Iris pigment epithelial cell (primary cell): ENCODE measurements at places on chromosomes 4 and X.

DNA sequence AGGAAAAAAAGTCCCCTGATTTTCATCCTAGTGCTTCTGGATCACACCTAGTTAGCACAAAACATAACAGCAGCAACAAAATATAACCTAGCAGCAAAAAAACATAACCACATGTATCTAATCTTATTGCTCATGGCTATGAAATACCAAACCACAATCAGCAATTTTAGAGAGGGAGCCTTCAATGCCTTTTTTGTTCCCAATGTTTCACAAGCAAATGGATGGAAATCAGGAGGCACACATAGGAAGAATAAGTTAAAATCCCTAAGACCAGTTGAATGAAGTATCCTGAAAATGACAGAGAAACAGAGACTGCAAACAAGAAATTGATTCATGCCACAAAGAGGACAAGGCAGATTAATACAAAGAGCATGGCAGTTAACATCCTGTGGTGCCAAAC, 361.6 kb downstream of the GPM6A start:
- DNase-seq = no peak

DNA sequence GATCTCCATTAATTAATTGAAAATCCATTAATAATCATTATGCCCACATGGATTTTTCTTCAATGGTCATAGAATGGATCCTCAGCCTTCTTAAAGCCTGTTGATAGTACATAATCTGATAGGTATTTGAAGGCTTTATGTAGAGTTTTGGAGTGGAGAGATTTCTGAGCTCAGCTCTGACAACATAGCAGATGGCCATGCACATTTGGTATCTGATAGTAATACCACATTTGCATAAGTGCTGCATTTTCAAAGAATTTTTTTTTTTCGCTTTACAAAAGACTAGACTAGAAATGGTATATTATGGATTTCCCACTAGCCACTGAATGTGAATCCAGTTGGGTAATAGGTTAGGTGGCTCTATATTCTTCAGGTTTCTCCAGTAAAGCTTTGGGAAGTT, 440.6 kb downstream of the FGF13 start:
- DNase-seq = no peak

DNA sequence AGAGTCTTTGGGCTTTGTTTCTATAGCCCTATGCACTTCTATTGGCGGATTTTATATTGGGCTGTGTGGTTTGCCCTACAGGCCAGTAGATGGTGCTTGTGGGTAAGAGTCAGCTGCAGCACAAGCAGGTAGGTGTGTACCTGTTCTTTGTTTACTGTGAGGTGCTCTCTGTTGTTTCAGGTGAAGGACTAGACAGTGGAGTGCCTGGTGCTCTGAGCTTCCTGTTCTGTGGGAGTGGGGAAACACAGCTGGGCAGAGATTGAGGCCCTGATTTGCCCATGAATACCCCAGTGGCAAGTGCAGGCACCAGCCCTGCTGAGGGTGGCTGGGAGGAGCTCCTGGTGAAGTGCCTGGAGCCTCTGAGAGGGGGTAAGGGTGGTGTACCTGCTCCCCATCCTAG, 26.3 kb upstream of the UCP1 start:
- DNase-seq = peak; percentile 30

GRCh38 chr4:153450544-153450917, 15.6 kb upstream of the TMEM131L start:
- DNase-seq = no peak

DNA sequence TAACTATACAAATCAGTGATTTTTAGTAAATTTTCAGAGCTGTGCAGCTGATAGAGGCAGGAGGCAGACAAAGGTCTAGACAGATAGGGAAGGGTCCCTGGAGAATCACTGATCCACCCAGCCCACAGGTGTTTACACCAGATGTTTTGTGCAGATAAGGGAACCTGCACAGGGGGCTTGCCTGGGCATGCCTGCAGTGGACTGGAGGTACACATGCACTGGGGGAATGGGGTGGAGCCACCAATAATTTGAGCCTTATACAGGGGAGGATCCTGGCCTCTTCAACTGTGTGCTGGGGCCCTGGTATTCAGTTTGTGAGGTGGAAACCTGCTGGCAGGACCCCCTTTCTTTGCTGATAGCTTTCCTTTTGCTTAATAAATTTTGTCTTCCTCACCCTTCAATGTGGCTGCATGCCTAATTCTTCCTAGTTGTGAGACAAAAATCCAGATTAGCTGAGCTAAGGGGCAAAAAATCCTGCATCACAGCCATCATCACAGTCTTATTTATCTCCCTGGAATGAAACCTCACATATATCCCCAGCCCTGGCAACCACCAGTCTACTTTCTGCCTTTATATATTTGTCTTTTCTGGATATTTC, 102.8 kb downstream of the KDM6A start:
- peak; percentile 9 for DNase-seq

DNA sequence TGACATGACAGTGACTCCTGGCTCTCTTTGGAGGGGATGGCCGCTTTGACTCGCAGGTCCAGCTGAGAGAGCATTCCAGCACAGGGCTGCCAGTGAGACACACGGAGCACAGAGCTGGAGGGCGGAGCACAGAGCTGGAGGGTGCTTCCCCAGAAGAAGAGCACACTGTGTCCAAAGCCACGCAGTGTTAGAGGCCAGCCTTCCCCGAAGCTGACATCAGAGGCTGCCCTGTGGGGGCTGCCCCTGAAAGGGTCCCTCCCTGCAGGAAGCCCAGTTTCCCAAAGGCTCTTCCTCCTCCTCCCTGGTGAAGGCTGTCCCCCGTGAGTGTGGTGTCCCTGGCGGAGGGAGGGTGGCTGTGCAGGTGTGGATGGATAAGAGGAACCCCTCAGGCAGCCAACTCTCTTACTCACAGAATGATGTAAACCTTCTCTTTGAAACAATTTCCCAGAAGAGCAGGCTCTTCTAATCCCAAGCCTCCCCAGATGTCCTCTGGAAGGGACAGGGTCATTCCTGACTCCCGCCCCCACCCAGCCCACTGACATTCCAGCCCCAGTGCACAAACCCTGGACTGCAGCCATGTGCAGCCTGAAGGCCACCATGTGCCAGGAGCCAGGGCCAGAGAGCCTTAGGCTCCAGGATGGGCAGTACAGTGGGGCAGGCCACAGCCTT, 53.4 kb downstream of the PSAPL1 start:
- no peak for DNase-seq

DNA sequence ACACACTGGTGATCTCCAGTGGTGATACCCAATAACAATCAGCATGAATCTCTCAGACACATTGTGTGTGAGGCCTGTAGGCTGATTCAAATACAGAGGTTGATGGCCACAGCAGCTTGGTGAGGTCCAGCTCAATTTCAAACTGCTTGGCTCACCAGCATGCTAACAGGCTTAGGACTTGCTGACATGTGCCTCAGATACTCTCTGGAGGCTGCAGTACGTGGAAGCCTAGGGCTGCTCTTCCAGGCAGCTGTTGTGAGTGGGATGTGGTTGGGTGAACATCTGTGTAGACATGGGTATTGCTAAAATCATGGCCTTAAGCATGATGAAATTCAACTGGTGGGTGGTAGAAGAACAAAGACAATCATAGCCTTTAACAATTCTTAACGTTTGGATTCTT, 4.3 kb downstream of the CXCL9 start:
- DNase-seq = no peak

- DNase-seq = no peak
Measured at GRCh38 chrX:69369999-69370398, 134.1 kb upstream of the NALF2 start.

DNA sequence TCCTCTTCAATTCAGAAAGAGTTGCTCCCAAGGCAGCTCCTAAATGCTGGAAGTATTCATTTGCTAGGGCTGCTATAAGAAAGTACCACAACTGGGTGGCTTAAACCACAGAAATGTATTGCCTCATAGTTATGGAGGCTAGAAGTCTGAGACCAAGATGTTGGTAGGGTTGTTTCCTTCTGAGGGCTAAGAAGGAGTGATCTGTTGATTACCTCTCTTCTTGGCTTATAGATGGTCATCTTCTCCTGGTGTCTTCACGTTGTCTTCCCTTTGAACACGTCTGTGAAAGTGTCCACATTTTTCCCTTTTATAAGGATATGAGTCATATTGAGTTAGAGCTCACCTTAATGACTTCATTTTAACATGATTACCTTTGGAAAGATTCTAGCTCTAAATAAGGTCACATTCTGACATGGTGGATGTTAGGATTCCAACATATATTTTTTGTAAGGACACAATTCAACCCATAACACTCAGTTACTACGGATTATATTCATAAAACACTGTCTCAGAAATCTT, 266.3 kb downstream of the SPATA18 start:
- no peak for DNase-seq

GRCh38 chrX:112233164-112233563, 150.6 kb upstream of the TRPC5 start:
- no peak for DNase-seq

GRCh38 chrX:151828439-151829080, 84.1 kb upstream of the MAGEA4 start:
- DNase-seq = peak; percentile 11

GRCh38 chr4:182126096-182126495, 117.1 kb upstream of the TENM3 start:
- peak; percentile 14 for DNase-seq

DNA sequence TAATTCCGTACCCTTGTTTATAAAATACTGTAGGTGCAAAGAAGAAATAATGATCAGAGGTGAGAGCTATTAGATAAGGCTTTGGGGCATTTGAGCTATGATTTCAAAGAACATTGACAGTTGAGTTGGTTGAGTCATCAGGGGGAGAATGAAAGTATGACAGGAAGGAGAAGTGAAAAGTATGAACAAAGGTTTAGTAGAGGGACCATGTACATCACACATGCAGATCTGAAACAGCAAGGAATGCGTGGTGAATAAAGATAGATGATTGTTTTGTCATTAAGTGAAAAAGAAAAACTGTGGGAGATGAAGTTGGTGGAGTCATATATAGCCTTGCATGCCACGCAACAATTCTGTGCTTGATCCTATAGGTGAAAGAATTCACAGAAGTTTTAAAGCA, 163.1 kb downstream of the ARAP2 start:
- DNase-seq = no peak

DNA sequence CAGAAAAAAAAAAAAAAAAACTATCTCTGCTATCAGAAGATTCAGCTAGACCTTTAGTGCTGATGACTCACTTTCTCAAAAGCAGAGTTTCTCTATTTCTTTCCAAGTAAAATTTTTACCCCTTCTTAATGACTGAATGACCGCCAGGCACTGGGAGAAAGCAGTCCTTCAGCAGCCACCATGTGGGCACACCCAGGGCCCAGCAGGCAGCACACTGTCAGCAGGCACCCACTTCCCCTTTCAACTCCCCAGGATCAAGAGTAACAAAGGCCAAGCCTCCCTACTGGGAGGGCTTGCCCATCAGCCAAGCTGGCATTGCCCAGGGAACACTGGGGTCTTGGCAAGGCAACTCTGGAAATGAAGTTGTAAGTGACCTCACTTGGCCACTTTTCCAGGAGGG, 201.9 kb upstream of the MAMLD1 start:
- DNase-seq = no peak

GRCh38 chr4:39170301-39170700, 12.0 kb upstream of the WDR19 start:
- DNase-seq = no peak

- no peak for DNase-seq
Measured at GRCh38 chrX:147680251-147680650, 231.5 kb upstream of the FMR1 start.

DNA sequence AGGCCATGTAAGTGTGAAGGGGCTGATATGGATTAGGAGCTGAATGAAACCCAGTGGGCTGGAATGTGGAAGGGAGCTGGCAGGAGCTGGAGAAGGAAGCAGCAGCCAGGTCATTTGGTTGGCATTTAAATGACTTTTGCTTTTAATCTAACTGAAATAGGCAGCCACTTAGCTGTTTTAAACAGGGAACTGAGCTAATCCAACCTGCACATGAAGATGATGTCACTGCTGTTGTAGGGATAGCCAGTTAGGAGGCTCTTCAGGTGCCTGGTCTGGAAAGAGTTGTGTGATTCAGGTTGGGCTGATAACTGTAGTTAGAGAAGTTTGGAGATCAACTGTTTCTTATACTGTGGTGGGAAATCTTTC, 122.4 kb downstream of the PALLD start:
- DNase-seq = no peak

DNA sequence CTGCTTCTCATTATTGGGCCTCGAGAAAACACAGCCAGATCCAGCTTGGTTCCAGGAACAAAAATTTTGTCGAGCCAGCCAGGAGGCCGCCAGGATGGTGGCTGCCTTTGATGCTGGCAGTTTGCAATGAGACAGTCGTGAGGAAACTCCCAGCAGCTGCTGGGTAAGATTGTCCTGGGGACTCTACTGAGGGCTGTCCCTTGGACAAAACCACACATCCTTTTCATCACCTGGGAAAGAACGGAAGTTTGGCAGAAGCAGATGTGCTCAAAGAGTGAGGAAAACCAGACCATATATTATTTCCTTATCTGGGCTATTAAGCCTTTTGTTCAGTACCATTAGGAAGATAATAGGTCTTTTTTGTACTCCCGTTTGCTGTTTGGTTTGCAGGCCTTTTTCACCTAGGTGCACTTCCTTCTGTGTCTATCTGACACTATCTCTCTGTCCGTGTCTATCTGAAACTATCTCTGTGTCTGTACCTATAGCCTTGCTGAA, 13.4 kb upstream of the PAPSS1 start:
- DNase-seq = no peak

DNA sequence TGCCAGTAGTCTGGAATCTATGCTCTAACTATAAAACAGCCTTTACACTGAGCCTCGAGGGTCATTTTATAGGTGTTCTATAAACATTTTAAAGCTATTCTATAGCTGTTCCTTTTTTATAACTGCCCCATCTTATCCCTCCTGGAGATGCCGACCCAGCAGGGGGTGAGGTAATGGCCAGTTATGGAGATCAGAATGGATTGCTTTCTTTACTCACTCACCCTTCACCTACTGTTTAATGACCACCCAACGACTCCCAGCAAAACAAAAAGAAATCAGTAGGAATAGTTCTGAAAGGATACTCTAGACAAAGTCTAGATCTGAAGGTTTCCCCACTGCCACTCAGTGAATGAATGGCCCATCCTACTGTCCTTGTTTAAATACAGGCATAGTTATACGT, 1113.1 kb downstream of the FAT4 start:
- DNase-seq = no peak

DNA sequence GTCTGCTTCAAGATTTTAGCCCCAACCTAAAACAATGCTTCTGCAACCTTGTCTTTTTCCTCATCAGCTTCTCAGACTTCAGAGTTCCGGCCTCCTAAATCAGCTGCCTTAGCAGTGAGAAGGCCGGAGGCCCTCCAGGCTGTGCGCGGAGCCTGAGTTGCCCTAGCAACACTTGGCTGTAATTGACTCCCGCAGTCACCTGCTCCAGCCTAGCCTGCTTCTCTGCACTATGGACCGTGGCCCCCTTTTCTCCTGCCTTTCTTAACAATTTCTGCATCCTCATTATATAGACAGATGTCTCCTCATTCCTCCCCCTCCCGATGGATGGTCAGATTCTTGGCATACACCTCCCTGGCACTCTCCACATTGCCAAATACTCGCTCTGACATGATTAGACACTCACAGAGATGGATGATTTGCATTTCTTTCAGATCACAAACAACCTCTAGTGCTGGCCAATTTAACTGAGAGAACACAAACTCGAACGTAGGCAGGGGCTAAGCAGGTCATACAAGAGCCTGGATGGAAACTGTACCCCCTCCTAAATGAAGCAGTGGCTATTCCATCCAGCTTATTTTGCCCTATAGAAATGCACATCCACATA, 9.5 kb upstream of the HUWE1 start:
- DNase-seq = no peak

GRCh38 chr4:185743722-185744487, 68.1 kb downstream of the SORBS2 start:
- DNase-seq = no peak

GRCh38 chr4:16026160-16026761, 57.6 kb downstream of the PROM1 start:
- DNase-seq = peak; percentile 60
